ENCODE measurements at places on chromosomes 4 and X.

GRCh38 chr4:58541926-58542325 is 1431.7 kb upstream of the IGFBP7 start:
- no peak for DNase-seq

GRCh38 chrX:67734111-67734753 is 190.4 kb downstream of the AR start:
- no peak for DNase-seq

DNA sequence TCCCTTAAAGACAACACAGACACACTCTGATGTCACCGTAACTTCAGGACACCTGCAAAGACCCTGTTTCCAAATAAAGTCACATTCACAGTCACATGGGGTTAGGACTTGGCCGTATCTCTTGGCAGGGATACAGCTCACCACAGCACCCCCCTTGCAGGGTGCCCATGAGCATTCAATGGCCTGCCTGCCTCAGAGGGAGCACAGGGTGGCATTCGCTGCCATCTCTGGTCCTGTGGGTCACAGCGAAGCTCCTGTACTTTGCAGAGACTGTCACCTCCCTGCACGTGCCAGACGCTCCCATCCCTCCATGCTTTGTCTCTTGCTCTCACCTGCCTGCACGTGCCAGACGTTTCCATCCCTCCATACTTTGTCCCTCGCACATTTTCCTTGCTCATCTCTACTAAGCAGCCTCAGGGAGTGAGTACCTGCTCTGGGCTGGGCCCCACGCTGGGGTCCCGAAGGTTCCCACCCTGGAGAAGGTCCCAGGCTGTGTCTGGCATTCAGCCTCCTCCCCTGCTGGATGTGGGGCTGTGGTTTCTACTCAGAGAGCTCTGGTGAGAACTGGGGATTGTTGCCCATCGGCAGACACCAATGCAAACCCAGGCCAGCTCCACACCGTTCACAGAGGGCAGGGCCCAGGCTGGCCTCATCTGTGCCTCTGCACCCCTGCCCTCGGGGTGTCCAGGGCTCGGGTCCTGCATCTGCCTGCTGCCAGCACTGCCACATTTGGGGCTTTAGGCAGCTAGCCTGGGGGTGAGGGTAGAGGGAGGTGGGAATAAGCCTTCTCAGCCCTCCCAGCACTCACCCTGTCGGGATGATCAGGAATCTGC is 15.8 kb downstream of the HTRA3 start:
- no peak for DNase-seq

GRCh38 chr4:85113706-85114105 is 147.2 kb upstream of the WDFY3 start:
- DNase-seq: no peak

DNA sequence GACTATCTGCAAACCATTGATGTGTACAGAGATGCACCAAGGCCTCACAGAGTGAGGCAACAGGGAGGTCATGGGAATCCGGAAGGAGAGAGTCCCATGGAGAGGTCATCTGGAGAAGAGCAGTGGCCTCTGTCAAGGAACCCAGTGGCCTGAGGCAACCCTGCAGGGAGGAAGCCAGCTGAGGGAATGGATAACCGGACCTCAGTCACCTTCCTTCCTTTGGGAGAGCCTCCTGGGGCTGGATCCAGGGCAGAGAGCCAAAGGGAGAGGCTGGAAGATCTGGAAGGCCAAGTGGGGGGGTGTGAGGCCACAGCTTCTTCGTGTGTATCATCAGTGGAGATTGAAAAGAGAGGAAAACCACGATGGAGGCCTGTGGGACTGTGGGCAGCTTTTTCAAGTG is 24.3 kb upstream of the CD38 start:
- no peak for DNase-seq

GRCh38 chr4:139902321-139903320 is 237.0 kb downstream of the MGST2 start:
- DNase-seq: no peak

DNA sequence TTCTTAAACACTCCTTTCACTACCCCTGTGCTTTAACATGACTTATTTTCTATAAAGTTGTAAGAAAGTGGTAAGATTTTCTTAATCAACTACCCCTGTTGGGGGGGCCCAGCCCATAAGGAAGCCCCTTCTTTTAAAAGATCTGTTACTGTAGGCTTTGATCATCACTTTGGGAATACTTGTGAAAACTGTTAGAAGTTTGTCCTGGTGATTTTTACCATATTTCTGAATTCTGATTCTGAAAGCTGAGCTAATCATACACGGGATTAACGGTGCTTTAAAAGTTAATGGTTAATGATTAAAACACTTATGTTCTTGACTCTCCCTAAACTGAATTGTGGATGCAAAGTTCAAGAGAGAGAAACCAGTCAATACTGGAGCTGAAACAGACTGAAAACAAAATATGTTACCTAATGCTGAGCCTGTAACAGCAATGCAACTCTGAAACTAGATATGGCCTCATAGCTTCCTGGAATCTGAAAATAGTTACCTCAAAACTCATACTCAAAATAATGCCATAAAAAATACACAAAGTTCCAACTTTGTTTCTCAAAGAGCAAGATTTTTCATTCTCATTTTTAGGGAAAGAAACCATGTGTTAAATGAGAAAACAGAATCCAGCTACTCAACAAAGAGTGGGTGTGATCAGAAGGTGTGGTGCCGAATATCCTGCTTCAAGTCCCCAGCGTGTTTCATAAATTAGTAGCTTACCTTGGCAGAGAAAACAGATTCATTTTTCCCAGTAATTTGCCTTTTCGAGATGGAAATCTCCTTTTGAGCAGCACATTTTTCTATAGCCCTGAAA is 31.6 kb downstream of the ADH7 start:
- DNase-seq: no peak

GRCh38 chr4:15455290-15455689 is 14.4 kb upstream of the CC2D2A start:
- no peak for DNase-seq

DNA sequence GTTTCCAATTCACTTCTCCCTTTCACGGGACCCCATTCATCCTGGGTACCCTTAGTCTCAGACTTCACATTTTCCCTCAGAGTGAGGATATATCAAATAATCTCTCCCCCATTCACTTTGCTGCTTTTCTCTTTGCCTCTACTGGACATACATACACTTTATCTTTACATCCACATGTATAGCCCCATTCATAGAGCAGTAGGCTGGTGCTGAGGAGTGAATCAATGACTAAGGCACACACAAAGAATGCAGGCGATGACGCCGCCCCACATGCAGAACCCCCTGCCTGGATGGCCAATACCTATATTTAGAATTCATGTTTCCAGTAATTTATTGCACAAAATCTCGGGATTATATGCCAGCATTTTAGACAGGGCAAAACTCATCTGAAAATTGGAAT is 554.3 kb upstream of the TENM3 start:
- DNase-seq: no peak

DNA sequence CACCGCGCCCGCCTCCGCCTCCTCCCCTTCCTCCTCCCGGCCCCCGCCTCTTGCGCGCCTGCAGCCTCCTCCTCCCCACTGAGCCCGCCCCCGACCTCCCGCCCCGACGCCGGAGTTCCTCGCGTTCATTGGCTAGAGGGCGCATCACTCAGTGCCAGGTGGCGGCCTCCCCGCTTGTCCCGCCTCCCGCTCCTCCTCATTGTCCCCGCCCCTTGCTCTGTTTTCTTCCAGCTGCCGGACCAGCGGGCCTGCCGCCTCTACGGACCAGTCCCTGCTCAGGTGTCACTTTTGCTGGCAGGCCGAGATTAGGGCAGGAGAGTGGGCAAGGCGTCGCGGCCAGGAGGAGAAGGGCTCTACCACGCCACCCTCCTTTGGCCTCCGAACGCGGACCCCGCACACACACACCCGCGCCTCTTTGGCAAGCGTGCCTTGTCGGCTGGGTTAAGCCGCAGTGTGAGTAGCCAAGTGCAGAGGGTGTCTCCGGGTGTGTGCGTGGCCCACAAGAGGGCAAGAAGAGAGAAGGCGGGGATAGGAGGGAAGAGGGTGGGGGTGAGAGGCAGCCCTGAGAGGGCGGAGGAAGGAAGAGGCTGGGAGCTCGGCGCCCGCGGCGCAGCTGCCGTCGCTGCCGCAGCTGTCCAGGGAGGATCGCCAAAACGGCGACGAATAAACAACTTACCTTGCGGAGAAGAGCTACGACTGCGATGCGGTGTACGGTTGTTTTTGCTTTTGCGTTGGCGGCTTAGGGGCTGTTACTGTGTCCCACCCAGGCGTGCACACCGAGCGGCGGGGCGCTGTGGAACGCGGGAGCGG is 436 bp upstream of the PPP3CA start:
- DNase-seq: peak; percentile 97

GRCh38 chrX:103847174-103847870 is 15.3 kb upstream of the RAB9B start:
- DNase-seq: no peak

DNA sequence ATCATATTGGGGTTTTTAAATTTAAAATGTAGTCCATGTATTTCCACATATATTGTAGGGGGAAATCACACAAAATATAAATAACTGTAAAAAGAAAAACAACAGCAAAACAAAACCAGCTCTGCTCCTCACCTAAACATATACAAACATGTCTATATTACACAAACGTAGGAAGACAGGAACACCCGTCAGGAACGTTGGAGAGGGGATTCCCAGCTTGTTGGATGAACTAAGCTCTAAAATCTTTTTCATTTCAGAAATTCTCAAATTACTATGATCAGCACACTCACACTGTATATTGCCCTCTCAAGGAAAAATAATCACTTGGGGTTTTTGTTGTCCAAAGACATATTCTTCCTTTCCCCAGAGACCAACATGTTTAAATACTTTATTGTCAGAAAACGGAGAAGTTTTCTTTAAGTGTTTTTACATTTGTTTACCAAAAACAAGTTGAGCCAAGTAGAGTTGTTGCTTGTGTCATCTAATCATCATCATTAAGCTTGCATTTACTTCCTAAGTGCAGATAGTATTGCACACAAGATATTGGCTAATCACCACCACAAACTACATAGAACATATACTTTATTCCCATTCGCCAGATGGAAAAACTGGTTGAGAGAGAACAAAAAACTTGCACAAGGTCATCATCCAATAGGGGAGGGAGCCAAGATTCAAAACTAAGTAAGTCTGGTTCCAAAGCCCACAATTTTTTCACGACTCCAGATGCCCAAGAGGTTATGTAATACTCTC is 2.4 kb upstream of the TLR10 start:
- DNase-seq: no peak

- no peak for DNase-seq
These were observed 32.9 kb upstream of the TET2 start for GRCh38 chr4:105113800-105114199.

- DNase-seq: no peak
These were observed 8.0 kb downstream of the CHIC2 start for GRCh38 chr4:54056360-54056759.

- no peak for DNase-seq
These were observed 4.2 kb upstream of the TAB3 start for GRCh38 chrX:30893206-30893605.

DNA sequence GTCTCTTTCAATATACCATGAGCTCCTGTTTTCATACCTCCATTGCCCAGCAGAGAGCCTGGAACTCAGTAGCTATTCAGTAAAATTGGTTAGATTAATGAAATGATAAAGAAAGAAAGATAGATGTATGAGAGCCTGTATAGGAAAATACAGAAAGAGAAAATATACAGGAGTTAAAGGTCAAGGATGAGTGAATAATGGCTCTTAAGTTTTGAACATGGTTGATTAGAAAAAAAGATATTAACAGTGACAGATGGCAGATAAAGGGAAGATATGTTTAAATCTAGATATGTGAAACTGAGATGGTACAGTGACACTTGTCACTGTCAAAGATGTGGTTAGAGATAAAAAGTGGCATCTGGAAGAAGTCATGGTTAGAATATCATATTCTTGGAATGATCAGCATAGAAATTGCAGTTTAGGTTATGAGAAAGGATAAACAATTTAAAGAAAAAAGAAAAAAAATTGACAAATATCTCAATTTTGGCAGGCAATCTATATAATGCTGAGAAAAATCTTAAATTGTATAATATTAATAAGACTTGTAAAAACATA is 179.2 kb downstream of the TBCK start:
- no peak for DNase-seq

GRCh38 chrX:12903646-12904045 is 2.8 kb upstream of the TLR8 start:
- DNase-seq: no peak

DNA sequence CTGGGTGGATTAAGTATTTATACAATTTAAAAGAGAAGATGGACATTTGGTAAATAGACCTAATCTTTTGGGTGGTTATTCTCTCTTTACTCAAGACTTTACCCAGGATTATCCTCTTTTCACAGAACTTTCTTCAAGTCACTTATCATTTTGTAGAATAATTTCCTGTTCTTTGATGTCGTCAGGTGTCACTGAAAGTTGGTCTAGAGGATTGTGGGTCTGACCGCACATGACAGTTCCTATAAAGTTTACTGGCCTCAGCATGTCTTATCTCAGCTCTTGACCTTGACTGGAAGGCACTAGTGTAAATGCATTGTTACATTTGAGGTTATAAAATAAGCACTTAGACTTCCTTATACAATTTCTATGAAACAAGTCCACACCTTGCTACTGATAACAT is 139.9 kb upstream of the SLC4A4 start:
- DNase-seq: no peak

- no peak for DNase-seq
These were observed 149.5 kb downstream of the FAM13A start for GRCh38 chr4:88907478-88907877.

GRCh38 chr4:139919004-139919403 is 235.0 kb downstream of the MAML3 start:
- DNase-seq: no peak

GRCh38 chr4:2245057-2245786 is 3.3 kb upstream of the HAUS3 start:
- DNase-seq: no peak

- DNase-seq: peak; percentile 40
These were observed 12.0 kb upstream of the SLC2A9 start for GRCh38 chr4:10033191-10033881.

- no peak for DNase-seq
These were observed 3.2 kb downstream of the HTRA3 start for GRCh38 chr4:8272472-8273428.

GRCh38 chr4:134622199-134622598 is 420.6 kb upstream of the PABPC4L start:
- DNase-seq: no peak

GRCh38 chr4:158094413-158095134 is 78.3 kb downstream of the GASK1B start:
- no peak for DNase-seq

DNA sequence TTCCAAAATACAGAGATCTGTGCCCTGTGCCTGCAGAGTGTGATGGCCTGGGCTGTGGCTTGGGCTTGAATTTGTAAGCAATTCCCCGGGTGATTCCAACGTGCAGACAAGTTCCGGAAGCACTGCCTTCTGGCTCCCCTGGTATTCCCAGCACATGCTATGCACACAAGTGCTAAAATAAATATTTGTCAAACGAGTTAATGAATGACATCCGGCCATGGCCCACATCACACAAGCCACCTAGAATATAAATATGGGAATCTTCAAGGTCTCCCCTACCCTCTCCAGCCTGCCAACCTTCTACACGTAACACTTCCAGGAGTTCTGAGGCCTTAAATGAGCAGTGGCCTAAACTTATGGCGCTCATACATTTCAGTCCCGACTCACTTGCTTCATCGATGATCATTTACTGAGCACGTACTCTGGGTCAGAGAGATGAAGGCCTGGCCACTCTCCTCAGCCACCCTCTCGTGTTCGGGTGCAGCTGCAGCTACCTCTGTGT is 21.3 kb downstream of the DCTD start:
- DNase-seq: no peak

GRCh38 chrX:115573185-115573584 is 12.2 kb downstream of the PLS3 start:
- DNase-seq: no peak
